ENCODE measurements at places on chromosomes 7 and 10.

DNA sequence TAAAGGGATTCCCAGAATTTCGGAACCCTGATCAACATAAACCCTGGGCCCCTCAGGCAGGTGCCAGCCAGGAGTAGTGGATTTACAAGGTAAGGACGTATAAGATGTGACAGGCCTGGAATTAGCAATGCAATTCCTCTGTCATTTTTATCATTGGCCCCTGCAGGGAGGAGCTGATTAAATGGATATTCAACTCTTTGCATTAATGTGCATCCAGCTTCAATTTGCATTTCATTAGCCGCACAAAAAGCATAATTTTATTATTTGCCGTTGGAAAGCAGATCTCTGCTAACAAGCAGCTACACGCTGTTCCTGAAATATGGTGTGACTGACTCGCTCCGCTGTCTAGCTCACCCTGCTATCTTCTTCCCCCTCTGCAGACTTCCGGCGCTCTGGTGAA lies 195.8 kb downstream of the RPS24 start:
- DNase-seq: no peak

DNA sequence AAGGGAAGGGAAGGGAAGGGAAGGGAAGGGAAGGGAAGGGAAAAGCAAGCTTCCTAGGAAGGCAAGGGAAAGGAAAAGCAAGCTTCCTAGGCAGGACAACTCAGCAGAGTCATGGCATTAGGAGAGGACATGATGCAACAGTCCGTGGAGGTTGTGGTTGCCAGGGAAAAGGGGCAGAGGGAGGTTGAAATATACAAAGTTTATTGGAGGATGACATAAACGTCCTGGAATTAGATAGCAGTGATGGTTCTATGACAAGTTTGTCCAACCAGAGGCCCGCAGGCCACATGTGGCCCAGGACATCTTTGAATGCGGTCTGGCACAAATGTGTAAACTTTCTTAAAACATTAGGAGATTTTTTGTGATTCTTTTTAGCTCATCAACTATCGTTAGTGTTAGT lies 59.8 kb upstream of the OPN4 start:
- no peak for DNase-seq

- no peak for DNase-seq
Measured at GRCh38 chr10:33147013-33147310, 187.5 kb downstream of the NRP1 start.

GRCh38 chr7:136254148-136254547 lies 277.0 kb upstream of the MTPN start:
- no peak for DNase-seq

DNA sequence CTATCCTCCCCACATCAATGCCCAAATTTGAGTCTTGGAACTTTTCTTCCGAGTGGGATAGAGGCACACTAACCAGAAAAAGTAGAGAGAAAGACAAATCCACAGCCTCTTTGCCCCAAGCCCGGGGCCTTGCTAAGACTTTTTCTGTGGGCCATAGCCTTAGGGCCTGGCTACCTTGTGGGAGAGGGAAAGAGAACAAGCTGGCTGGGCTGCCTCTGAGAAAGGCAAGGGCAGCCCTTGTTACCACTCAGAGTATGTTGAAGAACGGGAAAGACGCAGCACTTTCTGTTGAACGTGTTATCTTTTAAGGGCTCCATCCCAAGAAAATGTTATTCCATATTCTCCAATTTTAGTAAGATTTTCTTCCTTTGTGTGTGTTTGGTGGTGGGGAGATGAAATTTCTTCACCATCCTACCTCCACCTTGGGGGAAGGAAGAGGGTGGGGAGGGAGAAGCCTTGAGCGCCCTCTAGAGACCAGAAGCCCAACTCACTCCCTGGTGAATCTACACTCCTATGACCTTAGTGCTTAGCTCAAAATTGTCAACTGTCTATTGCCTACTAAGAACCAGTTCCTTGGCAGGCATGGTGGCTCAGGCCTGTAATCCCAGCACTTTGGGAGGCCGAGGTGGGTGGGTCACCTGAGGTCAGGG lies 3.9 kb upstream of the NRF1 start:
- no peak for DNase-seq

- DNase-seq: peak; percentile 80
Measured at GRCh38 chr10:118341791-118342637, at the start of gene FAM204A. Gene FAM204A (minus strand): TSS chr10:118342324. CDS start chr10:118336415, 5,909 bp downstream.

DNA sequence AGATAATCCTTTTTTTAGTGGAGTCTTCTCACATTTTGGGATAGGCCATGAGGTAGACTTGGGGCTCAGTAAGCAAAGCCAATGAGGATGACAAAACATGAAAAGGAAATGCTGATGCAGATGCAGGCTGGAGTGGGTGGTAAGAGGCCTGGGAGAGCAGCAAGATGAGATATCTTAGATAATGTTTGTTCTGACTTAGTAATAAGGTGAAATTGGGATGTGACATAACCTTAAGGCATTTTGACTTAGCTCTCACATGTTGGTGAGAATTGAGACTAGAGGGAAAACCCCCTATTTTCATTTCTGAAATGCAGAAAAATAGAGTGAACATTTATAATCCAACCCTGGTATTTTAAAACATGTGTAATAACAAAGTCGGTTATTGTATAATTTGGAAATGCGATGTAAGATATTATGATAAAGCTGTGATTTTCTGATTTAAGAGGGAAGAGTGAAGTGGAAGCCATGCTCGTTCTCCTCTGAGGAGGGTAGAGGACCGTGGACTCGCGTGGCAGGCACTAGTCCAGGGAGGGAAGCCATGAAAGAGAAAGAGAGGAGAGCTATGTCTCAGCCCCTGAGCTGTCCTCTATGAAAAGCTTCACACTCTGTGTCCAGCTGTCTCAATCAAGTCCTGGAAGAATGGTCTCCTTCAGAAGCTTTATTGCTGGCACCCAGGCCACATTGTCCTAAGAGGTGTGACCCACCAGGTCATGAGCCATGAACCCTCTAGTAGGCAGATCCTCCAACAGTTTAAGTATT lies 57.3 kb downstream of the ST7 start:
- DNase-seq: no peak

DNA sequence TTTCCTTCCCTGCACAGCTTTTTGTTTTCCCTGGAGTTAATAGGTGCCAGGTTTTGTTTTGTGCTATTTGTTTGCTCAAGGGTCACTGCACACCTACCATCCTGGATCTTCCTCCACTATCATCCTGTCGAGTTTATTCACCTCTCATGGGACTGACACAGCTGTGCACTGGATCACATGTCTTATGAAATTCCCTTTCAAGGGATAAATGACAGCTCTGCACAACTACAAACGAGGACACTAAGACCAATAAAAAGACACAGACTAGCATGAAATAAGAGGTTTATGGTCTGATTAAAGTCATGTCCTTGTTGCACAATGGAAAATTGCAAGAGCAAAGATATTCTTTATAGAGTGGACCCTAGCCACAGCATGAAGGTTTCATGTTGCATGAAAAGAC lies 76.7 kb upstream of the SFMBT2 start:
- DNase-seq: no peak

DNA sequence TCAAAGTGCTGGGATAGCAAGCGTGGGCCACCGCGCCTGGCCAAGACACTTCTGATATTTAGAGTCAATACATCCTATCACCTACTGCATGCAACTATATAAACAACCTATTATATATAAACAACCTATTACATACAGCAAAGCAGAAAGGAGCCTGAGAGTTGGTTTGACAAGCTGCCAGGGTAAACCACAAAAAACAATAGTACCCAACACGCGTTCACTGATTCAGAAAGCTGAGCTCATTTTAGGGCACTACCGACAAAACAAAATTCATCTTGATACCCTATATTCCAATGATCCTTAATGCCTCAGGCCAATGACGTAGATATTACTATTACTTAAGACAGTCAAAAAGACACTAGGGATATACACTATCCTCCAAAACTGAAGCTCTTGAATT lies 16.2 kb downstream of the MALSU1 start:
- DNase-seq: no peak

DNA sequence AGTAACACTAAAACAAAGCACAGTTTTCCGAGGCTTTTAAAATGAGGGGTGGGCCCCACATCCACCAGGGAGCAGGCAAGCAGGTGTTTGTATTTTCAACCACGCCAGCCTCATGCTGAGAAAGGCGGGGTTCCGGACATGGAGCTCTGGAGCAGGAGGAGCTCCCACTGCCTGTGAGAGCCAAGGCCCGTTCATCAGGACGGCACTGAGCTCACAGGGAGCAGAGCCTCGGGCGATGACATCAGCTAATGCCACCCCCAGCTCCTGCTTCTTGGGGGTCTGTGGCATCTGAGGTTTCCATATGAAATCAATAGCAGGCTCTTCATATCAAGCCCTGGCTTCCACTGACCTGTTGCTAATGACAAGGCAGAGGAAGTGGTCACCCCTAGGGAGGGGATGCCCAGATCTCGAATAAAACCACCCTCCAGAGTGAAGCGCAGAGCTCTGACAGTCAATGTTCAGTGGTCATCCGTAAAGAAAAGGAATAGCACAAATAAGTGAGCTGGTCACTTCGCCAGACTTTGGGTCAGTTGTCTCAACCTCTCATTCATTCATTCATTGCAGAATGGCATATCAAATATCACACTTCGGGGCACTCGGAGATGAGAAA lies 89.1 kb downstream of the TNS3 start:
- DNase-seq: no peak

DNA sequence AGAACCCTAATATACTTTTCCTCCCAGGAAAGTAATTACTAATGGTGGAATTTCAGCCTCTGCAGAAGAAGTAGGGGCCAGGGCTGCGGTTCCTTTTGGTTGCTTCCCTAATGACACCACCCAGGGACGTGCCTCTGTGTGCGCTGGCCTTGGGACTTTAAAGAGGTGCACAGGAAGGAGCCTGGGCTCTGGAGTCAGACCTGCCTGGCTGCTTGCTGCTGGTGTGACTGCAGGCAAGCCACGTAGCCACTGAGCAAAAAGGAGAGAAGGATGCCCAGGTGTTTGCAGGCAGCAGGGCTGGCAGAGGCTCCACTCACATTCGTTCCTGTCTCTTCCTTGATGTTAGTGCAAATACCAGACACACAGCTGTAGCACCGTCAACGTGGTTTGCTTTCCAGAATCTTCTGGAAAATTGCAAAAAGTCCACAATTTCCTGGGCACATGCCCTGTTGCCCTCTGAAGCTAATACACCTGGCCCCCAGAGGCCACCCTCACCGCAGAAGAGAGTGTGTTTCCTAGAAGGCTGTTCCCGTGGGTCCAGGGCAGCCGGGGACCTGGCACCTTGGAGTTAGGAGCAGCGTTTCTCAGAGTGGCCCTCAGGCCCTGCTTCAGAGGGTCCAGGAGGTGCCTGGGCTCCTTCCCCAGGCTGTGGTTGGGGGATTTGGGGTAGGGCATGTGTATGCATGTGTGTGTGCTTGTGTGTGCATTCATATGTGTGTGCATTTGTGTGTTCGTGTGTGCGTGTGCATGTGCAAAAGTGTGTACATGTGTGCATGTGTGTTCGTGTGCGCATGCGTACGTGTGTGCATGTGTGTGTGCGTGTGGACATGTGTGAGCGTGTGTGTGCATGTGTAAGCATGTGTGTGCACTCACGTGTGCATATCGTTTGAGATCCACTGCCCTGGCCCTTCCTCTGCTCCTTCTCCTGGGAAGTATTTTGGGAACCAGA lies 12.8 kb upstream of the PRKAG2 start:
- DNase-seq: no peak

GRCh38 chr10:116694243-116694926 lies 48.0 kb downstream of the HSPA12A start:
- DNase-seq: no peak

GRCh38 chr10:16520900-16521299 lies 779 bp downstream of the C1QL3 start:
- no peak for DNase-seq

DNA sequence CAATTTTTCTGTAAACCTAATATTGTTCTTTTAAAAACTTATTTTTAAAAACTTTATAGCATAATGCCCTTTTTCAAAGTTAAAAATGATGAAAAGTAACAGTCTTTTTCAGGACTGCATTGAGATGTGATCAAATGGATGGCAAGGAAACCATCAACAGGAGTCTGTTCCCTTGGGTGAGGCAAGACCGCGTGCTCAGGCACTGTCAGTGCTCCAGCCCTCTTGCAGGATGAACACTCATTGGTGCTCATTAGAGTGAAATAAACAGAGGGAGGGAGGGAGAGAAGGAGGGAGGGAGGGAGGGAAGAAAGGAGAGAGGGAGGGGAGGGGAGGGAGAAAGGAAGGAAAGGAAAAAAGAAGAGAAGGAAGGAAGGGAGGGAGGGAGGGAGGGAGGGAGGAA lies 145.7 kb upstream of the CHST15 start:
- no peak for DNase-seq

DNA sequence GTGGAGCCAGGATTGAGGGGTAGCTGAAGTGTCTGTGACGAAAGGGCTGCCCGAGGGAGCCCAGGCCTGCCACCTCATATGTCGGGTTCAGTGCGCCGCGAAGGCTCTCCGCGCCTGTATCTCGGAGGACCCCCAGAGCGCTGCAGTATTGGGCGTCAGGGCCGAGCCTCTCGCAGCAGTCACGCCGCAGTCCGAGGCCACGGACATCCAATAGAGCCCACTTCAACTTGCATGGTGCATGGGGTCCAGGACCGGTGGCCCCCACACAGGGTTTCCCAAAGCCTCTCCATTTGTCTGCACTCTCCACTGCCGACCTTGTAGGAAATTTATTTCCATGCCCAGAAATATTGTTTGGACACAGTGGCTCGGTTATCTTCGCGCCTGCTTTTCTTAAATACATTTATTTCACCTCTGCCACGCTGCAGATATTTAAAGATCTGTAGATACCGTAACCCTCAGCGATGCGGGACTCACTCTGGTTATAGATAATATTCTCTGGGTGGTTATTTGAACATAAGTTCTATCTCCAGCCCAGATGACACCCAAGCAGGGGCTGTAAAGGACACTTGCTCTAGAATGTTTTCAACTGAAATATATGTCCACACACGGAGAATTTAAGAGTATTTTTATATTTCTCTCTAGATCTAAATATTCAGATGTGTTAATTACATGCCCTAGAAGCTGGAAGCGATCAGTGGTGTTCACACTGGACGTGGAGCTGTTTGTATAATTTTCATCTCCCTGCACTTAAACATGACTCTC lies 5.1 kb upstream of the ZNF503 start:
- no peak for DNase-seq

GRCh38 chr7:79506481-79506880 lies 53.0 kb upstream of the MAGI2 start:
- DNase-seq: peak; percentile 23

GRCh38 chr7:47278043-47278442 lies 303.9 kb downstream of the TNS3 start:
- no peak for DNase-seq

GRCh38 chr7:27184337-27185012 lies 557 bp downstream of the HOXA11 start:
- DNase-seq: no peak

DNA sequence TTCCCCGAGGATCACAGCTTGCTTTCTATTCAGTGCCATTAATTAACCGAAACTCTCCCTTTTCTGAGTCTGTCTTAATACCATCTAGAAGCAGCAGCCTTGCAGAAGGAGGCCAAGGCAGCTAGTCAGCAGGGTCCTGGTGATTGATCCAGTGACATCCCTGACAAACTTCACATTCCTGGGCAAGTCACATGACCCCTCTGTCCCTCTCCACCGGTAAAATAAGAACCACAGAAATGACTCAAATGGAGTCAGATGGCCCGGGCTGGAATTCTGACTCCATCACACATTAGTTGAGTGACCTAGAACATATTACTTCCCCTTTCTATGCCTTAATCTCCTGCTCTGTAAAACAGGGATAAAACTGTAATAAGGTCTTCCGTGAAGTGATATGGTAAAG lies 17.2 kb upstream of the ACSL5 start:
- no peak for DNase-seq

GRCh38 chr7:28316489-28316888 lies 95.8 kb upstream of the CREB5 start:
- DNase-seq: peak; percentile 37

Measured in AG04450 (cell line).